ENCODE measurements at places on chromosomes 2 and 18.

GRCh38 chr18:35458271-35458670, 39.5 kb downstream of the INO80C start:
- DNase-seq, result no peak

DNA sequence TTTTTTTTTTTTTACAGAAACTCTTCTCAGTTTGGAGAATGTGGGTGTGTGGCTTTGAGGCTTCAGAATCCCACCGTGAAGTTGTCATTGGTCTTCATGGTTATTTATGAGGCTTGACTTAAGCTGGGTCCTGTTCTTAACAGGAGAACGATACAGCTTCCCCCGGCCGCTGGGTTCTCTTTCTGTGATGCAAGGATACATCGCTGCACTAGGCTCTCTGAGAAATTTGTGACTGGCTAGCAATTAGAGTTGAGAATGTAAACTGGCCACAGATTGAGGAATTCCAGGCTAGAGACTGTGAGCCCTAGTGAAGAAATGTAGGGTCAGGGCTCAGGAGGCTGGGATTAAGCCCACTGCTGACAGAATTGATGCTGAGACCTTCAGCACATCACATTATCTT, 29.8 kb downstream of the MGAT5 start:
- no peak for DNase-seq

GRCh38 chr2:1731447-1731962, 12.8 kb downstream of the PXDN start:
- DNase-seq, result no peak

- DNase-seq, result no peak
These were observed 905 bp upstream of the NUP35 start for GRCh38 chr2:183123117-183123958.

DNA sequence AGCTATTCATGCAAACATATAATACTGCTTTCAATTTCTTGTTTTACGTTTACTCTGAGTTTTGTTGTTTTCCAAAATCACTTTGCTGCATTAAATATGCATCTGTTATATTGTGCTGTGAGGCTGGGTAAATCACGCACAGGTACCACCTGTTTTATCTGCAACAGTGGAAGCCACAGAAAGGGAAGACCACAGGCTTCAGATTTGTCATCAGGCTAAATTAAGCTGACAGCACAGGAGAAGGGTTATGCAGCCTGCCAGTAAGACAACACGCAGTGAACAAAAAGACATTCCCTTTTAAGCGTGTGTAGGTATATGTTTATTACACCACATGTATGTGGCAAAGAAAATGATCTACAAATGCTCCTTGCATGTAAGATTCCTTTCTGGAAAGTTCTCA, 38.2 kb downstream of the ZNF516 start:
- no peak for DNase-seq

- peak; percentile 75 for DNase-seq
These were observed 8.6 kb upstream of the IL36A start for GRCh38 chr2:112996635-112997034.

DNA sequence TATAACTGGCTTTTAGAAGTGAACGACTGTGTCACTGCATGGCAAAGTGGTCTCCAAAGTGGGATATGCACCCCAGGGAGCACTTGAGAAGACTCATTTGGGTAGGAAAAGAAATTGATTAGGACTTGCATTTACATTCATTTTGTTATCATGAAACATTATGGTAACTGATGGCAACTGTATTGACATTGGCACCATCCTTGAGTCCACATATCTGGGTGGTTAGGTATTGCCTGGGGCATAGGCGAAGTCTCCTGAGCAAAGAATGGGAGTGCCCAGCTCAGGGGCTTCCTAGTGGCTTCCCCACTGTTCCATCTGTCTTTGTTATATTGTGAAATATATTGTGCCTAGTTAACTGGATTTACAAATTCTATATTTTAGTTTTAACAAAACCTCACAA, 29.2 kb downstream of the SPATS2L start:
- no peak for DNase-seq

DNA sequence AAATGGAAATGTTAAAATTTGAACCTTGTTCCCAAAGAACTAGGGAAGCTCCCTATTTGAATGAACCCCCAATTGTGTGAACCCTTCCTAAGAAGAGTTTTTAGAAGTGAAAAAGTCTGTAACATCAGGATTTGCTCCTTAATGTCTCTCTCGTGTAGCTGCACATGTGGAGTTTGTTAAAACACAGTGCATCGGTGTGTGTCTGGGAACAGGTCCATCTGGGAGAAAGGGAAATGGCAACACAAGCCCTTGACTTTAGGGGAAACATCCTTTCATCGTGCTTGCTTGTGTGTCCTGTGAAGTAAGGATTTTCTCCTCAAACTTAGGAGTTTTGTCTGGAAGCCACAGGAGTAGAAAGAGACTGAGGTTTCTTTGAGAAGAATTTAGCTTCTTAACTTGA, 203.9 kb downstream of the PRKCE start:
- no peak for DNase-seq

DNA sequence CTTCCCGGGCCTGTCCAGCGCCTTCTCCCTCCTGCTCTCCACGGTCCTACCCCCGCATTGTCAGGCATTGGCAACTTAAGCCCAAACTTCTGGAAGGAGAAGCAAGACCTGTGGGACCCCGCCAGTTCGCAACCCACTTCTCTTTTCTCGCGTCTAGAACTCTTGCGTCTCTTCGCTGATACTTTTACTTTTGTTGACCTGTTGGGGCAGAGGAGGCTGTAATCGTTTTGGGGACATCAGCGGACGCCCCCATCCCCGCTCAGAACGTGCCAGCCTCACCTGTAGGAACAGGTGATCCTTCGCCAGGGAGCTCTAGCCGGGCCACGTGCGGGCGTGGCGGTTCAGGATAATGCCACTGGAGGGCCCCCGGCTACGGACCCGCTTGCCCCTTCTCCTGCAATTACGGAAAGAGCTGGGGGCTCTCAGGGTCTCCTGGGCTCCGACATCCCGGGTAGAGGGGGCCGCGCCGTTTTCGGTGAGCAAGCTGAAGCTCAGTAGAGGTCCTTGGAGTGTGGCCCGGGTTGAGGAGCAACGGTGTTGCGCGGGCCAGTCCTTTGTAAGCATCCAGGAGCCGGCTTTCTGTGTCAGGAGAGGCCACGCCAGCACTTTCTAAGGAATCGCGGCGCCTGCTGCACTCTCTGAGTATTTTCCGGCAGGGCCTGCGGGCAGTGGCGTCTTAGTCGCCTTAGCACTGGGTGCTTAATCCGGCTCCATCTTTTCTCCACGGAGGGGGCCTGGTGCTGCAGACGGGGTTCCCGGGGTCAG, 1.6 kb downstream of the MTCL1 start:
- DNase-seq, result peak; percentile 14

GRCh38 chr18:2338601-2339000, 232.7 kb downstream of the METTL4 start:
- DNase-seq, result no peak

DNA sequence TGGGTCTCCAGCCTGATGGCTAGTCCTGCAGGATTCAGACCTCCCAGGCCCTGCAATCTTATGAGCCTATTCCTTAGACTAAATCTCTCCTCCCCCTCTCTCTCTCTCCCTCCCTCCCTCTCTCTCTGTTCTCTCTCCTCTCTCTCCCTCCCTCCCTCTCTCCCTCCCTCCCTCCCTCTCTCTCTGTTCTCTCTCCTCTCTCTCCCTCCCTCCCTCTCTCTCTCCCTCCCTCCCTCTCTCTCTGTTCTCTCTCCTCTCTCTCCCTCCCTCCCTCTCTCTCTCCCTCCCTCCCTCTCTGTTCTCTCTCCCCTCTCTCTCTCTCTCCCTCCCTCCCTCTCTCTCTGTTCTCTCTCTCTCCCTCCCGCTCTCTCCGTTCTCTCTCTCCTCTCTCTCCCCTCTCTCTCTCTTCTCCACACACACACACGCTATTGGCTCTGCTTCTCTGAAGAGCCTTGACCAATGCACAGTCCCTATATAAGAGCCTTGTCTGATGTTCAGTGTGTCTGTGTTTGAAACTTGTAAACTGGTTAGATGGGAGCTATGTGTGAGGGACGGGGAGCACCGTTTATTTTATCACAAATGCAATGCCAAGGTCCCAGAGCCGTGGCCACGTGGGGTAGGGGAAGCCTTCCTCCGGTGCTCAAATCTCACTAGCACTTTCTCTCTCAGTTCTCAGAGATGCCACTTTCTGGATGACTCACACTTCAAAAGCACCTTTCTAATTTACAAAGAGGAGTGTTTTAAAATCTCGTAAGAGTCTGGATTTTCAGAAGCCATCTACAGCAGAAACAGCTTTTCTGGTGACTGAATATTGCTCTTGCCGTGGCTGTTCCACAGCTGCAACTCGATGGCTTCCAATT, 9.4 kb upstream of the PRLH start:
- DNase-seq, result no peak

- no peak for DNase-seq
These were observed 27.6 kb upstream of the ASAP2 start for GRCh38 chr2:9178904-9179571.

- DNase-seq, result no peak
These were observed 38.7 kb downstream of the MSTN start for GRCh38 chr2:190023860-190024259.

DNA sequence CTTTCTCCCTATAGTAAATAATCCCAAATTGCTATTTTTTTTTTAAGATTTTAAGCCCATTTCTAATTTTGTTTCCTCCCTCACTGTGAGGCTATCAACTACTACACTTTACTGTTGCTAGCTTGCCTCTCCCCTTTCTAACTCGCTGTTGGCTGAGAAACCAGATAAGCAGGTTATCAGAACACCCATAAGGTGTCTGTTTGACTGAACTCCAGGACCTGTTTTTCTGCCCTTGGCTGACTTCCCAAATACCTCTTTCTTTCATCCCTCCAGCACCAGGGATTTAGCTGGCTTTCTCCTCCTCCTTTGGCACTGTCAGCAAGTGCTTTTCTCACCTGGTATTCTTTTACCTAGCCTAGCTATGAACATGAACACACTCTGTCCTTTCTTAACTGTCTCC, 11.1 kb downstream of the TRAK2 start:
- DNase-seq, result no peak

- no peak for DNase-seq
These were observed 75.5 kb upstream of the GATA6 start for GRCh38 chr18:22093731-22094357.

DNA sequence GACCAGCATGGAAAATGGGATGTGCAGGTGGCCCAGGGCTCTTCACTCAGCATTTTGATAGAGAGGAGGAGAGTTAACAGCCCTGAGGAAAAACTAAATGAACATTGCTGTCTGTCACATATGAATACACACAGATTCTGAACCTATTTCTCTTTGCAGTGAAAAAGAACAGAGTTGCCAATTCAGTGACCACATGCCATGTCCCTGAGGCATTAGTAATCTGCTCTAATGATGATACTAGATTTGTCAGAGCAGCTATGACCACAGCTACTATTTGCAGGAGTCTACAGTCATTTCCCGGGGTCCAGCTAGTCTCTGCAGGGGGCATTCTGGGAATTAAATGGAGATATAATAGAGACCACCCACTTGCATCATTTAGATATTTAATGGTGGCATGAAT, 267.6 kb downstream of the TMX3 start:
- no peak for DNase-seq

GRCh38 chr2:127688405-127688804, 12.9 kb upstream of the SFT2D3 start:
- DNase-seq, result no peak

DNA sequence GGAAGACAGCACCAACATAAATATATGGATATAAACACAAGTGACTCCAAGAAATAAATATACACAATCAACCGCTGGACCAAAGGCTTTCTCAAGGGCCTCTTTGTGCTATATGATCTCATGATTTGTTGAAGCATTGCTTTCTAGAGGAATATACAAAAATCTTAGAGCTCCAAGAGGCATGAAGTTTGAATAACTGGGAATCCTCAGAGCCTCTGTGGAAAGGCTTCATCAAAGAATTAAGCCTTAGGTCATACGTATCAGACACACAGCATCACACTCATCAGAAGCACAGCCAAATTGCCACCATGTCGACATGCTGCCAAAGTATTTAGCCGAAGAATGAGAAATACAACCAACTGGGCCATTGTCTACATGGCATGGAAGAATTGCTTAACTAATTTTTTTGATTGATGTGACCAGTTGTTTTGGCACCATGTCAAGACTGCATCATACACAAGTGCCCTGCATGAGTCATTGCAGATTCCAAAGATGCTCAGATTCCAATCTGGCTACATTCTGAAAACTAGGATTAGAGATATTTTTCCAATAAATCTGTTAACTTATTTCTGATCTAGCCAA, 860.6 kb upstream of the ZEB2 start:
- no peak for DNase-seq

GRCh38 chr2:196278491-196278911, 107.1 kb upstream of the STK17B start:
- DNase-seq, result no peak

DNA sequence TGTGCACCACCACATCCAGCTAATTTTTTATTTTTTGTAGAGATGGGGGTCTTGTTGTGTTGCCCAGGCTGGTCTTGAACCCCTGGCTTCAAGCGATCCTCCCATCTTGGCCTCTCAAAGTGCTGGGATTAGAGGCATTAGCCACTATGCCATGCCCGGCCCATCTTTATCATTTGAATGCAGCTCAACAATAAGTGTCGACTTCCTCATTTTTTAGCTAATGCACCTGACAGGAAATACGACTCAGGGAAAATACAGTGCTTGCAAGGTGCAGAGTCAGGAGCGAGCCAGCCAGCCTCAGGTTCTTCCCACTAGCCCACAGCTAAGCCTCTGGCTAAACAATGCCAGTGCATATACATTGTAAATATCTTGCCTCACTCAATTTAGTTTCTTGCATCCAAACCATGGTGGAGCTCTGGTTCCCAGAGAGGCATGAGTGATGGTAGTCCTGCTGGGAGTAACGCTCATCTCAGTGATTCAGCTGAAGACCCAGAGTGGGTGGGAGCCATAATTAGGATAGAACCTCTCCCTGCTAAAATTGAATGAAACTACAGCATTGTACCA, 135.0 kb downstream of the TGIF1 start:
- peak; percentile 26 for DNase-seq

GRCh38 chr18:31684279-31685096, at the start of gene B4GALT6:
TSS of gene B4GALT6 (minus strand) at chr18:31684581. CDS start at chr18:31684426, 155 bp downstream.
- no peak for DNase-seq

DNA sequence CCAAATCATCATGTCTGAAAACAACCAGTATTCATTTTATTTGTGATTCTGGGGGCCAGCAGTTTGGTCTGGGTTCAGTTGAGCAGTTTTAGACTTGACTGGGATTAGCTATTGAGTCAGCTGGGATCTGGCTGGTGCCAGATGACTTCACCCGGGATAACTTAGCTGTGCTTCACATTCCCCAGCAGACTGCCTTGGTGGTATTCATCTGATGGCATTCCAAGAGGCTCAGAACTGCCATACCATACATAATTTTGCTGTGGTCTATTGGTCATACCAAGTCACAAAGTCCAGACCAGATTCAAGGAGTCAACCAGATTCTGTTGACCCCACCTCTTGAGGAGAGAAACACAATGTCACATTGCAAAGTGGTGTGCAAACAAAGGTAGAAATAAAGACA, 7.8 kb upstream of the FSHR start:
- no peak for DNase-seq
